PC-3 (cell line): ENCODE measurements at places on chromosomes 11 and 22.

GRCh38 chr11:96472085-96472484 lies 82.3 kb downstream of the JRKL start:
- DNase-seq, result no peak

GRCh38 chr11:14417617-14418374 lies 58.8 kb upstream of the RRAS2 start:
- DNase-seq, result no peak

DNA sequence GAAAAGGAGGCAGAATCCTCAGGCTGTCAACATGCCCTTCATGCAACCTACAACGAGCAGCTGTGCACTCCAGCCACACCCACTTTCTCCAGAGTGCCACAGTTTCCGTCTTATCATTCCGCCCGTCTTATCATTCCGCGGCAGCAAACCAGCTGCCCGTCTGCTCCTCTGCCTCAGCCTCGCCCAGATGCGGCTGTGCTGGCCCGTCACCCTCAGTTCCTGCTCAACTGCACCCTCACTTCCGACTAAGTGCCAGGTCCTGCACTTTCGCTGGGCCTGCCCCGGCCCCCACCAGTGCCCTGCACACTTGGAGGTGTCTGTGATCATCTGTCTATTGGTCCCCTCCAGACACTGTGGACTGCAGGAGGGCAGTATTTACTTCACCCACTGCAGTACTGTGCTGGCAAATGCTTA lies 43.7 kb downstream of the MICAL3 start:
- no peak for DNase-seq

- DNase-seq, result no peak
Observed at GRCh38 chr11:122616718-122617117, 38.8 kb upstream of the UBASH3B start.

DNA sequence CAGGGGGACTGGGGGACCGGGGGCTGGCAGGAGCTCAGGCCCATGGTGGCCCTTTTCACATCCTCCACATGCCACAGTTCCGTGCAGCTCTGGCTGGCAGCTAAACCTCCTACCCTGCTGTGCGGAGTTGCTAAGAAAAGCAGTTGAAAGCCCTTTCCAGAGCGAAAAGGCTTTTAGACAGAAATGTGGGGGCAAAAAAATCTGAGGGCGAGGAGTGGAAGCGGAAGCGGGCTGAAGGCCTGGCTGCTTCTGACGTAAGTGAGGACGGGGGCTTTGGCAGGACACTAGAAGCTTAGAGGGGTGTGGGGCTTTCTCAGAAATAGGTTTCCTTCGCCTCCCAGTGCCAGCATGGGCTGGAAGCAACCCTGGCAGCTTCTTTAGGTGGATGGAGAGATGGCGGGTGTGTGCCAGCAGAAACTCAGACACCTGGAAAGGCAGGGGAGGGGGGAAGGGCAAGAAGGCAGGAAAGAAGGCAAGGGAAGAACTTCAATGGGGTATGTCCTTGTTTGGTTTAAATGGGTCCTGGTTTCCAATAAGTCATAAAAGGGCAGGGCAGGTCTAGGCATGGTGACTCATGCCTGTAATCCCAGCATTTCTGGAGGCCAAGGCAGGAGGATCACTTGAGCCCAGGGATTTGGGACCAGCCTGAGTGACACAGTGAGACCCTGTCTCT lies 11.2 kb upstream of the DGKZ start:
- peak; percentile 11 for DNase-seq

DNA sequence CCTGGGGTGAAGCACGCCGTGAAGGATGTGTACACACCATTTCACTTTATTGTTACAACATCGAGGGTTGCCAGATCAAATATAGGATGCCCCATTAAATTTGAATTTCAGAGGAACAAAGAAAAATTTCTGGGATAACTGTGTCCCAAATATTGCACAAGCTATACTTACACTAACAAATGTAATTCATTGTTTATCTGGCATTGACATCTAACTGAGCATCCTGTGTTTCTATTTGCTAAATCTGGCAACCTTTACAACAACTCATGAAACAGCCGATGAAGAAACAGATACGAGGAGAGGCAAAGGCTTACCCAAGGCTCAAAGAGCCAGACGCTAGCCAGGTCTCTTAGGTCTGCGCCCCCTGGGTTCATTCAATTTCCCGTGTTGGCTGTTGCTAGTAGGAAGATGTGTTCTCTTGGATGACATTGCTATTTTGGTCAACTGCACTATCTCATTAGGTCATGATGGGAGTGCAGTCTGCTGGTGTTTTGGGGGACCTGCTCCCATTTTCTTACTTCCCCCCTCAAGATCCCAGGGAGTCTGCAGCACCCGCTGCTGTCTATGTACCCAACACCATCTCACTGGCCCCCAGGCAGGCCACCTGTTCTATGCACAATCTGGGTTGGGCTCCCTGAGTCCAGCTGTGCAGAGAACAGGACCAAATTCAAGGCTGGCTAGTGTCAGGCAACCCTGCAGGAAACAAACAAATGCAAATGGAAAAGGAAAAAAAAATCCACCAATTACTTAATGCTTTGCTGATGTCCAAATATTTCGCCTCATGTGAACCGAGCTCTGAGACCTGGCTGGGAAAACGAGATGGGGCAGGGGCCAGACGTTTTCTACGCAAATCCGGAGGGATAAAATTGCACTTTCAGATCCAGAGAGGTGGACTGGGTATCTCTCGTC lies 560.9 kb downstream of the MIAT start:
- no peak for DNase-seq

- no peak for DNase-seq
Observed at GRCh38 chr11:132056689-132057088, 686.3 kb downstream of the NTM start.

GRCh38 chr22:40593460-40594273 lies 42.9 kb downstream of the MRTFA start:
- DNase-seq, result no peak

- DNase-seq, result no peak
Observed at GRCh38 chr11:62930157-62930556, 9.0 kb upstream of the CHRM1 start.

- DNase-seq, result peak; percentile 89
Observed at GRCh38 chr11:68843703-68844312, 2.1 kb upstream of the CPT1A start.

GRCh38 chr22:29946220-29946619 lies 63.2 kb downstream of the MTMR3 start:
- no peak for DNase-seq

DNA sequence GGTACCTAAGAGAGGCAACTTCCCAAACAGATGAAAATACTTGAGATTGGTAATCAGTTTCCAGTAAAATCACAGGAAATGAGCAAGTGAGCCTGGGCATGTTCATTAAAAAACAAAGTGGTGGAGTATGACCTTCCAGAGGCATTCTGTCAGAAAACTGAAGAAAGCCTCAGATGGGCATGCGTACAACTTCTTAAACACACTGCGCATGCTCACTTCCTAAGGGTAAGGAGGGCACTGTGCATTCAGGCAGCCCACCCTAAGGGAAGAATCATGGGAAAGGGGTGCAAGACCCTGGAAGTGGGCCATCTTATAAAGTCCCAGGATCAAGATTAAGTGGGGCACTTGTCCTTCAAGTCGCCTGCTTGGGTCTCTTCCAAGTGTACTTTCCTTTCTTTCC lies 4.0 kb downstream of the OR52K2 start:
- DNase-seq, result no peak

DNA sequence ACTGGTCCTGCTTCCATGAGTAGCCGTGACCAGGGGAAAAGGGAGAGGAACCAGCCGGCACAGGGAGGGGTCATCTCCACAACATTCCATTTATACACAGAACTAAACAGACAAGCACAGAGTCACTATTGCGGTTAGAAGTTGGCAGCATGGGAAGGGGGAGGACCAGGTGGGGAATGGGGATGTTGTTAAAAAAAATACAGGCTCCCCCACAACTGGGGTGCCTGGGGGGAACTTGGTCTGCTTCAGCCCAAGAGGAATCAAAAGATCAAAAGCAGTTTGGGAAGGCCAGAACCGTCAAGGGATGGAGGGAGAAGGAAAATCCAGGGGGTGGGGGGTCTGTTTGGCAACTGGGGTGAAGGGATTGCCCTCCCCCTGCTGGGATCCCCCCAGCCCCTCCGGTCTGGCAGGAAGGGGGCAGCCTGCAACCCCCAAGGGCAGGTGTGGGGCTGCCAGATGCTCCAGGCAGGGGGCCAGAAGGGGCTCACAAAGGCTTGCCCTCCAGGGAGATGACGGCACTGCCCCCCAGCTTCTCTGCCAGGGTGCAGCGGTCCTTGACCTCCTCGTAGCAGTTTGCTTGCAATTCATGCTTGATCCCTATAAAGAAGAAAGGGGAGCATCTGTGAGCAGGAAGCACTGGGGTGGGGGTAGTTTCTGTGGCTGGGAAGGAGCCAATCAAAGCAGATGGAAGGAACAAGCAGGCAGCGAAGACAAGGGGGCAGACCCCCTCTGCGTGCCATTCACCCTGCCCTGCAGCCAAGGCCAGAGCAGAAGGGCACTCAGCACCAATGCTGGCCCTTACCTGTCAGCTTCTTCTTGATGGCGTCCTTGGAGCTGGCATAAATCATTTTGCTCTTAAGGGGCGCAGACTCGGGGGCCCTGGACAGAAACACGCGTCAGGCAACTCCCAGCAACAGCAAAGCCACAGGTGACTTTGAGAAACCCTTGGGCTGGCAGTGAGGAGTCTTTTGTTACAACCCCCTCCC lies 2.8 kb downstream of the CFL1 start:
- no peak for DNase-seq

DNA sequence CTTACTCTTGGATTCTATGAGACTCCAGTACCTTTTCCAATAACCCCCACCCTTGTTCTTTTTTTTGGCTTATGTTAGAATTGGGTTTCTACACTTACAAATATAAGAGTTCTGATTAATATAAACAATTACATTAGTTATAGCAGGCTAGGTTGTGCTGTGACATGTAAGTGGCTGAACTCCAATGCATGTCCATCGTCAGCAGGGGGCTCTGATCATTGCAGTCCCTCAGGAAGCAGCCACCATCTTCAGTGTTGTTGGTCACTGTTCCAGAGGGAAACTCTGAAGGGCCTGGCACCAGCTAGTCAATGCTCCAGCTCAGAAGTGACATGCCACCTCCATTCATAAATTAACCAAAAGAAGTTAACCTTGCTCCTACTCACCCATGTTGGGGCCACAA lies 5.6 kb downstream of the LIPT2 start:
- peak; percentile 59 for DNase-seq

GRCh38 chr11:72309641-72310040 lies 65.7 kb upstream of the PHOX2A start:
- no peak for DNase-seq

GRCh38 chr11:91763331-91763730 lies 461.3 kb upstream of the FAT3 start:
- DNase-seq, result no peak

GRCh38 chr11:70631624-70632047 lies 233.3 kb downstream of the CTTN start:
- DNase-seq, result no peak

GRCh38 chr11:15773476-15774387 lies 582.6 kb downstream of the SOX6 start:
- DNase-seq, result no peak

- DNase-seq, result no peak
Observed at GRCh38 chr11:46588915-46589314, 4.9 kb downstream of the AMBRA1 start.
